Stimulated activated naive CD4-positive, alpha-beta T cell (primary cell): ENCODE measurements at places on chromosomes 6 and 20.

GRCh38 chr20:40488401-40488800 lies 200.6 kb downstream of the MAFB start:
- no peak for DNase-seq

DNA sequence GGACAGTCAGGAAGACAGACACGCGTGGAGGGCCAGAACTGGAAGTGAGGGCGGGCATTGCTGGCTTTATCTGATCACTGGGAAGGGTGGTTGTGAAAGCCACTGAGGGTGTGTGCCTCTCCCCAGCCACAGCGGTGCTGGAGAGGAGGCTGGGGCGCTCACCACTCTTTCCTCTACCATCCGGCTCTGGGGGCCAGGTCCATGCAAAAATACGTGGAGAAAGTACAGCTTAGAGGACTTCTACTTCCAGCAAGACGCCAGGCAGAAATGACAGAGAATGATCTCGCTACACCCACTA lies 148.8 kb upstream of the RPS6KA2 start:
- no peak for DNase-seq

GRCh38 chr6:152642578-152643375 lies 5.6 kb upstream of the SYNE1 start:
- no peak for DNase-seq

GRCh38 chr6:33824461-33825154 lies 20.8 kb upstream of the MLN start:
- DNase-seq: peak; percentile 8

GRCh38 chr6:158694913-158695312 lies 45.1 kb downstream of the SYTL3 start:
- DNase-seq: no peak

GRCh38 chr6:146913842-146914488 lies 290.3 kb upstream of the STXBP5 start:
- DNase-seq: no peak

- no peak for DNase-seq
Measured at GRCh38 chr6:8229915-8230756, 127.8 kb upstream of the EEF1E1 start.

GRCh38 chr6:90233994-90234393 lies 62.6 kb downstream of the BACH2 start:
- peak; percentile 91 for DNase-seq

GRCh38 chr20:32230707-32231106 lies 23.0 kb downstream of the POFUT1 start:
- DNase-seq: no peak

DNA sequence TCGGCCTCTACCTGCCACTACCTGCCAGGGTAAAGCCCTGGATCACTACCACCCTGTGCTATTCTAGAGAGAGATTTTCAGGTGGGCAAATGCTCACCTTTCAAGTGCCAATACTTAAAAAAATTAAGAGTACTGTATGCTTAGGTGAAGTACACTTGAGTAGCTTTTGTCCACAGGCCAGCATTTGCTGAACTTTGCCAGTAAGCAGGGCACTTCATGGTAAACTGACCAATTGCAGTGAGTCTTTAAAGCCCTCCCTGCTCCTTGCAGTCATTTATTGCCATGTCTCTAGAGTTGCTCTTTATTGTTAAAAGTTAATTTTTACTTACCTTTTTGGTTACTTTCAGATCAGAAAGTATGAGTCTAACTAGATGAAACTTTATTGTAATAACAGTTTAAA lies 58.5 kb downstream of the PLAGL1 start:
- no peak for DNase-seq

DNA sequence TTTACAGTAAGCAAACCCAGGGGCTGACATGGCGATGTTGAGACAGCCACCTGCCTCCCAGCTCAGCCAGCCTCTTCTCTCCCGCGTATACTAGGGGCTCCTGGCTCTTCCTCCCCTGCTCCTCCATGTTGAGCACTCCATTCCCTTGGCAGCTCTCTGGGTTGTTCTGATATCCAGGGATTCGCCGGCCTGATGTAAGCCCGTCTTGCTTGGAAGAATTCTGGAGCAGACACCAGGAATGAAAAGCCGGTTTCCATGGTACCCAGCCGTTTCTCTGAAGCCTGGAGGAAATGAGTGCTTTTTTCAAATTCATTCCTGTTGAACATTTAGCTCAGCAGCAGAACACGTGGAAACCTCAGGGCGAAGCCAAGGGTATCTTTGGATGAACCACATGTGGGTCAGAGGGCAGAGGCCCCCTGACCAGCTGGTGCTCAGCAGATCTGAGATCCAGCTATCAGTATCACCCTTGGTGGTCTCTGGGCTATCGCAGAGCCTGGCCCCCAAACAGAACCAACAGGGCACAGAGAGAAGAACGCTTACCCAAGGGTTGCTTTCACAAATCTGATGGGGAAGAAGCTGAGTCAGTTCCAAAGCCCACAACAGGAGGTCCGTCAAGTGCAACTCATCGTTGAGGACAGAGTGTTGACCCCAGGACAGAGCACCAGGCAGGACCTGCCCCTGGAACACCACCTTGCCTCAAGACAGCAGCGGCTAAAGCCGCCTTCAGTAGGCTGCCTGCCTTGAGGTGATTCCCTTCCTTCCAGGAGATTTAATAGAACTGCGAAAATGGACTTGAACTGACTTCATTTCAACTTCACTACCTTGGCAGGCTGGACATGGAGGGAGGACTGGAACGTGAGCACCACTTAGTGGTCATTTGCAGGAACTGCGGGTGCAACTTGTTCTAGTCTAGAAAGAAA lies 96.1 kb upstream of the RIN2 start:
- peak; percentile 99 for DNase-seq

DNA sequence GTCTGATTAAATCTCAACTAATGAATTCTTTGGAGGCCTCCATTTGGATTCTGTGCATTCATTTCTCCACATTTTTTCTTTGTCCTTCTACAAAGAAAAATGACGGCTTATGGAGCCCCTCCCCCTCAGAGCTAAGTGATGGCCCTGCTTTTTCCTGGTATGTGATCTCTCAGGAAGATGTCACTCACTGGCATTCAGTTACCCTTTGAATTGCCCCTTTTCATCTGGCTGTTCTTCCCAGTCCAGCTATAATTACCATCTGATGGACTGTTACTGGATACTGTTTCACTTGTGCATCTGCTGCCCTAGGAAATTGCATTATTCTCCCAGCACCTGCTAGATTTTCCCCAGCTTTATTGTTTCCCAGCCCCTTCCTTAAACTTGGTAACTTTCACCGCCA lies 151.9 kb downstream of the CFAP61 start:
- DNase-seq: no peak

DNA sequence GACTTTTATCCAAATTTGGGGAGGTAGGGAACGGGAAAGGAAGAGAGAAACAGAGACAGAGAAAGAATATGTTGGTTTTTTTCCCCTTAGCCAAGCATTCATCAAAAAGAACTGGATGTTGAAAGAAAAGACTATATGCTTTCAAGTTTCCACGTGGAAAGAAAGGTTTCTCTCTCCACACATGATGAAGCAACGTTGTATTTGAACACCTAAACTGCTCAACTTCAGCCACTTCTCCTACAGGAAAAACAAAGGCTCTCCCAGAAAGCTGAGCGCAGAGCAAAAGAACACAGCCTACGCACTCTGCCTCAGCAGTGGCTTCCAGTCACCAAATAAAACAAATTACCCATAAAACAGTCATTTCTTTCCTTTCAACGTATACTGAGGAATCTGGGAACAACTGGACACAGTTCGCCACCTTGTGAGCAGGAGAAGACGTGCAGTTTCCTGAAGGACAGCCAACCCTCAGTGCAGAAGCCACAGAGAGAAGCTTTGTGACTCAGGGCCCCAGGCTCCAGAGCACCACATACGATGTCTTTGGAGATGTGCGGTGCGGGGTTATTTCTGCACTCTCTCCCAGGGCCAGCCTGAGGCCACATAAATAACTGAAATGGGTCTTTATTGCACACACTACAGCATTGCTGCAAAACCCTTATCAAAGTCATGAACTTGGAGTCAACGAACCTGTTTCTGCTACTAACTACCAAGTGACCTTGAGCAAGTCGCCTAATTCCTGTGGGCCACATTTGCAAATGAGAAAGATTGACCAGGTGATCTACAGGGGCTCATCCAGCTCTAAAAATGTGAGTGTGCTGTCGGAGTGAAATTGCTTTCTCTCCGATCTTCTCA lies 10.1 kb downstream of the IL17F start:
- DNase-seq: no peak

- no peak for DNase-seq
Measured at GRCh38 chr6:138492871-138493270, 6.4 kb downstream of the NHSL1 start.

DNA sequence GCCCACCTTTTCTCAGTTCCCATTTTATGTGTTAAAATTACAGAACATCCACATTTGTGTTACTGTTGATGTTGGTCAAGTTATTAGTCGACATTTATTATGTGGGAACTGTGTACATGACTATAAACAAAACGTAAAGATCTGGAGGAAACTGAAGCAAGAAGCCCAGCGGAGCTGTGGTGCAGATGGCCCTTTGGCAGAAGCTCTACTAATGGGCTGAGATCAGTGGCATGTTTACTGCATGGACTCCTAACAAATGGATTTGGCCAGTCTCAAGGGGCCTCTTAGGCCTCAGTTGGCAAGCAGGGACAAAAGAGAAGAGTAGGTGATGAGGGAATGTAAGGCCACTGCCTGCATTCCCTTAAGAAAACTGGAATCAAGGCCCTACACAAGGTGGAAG lies 282.1 kb upstream of the TCF21 start:
- no peak for DNase-seq

DNA sequence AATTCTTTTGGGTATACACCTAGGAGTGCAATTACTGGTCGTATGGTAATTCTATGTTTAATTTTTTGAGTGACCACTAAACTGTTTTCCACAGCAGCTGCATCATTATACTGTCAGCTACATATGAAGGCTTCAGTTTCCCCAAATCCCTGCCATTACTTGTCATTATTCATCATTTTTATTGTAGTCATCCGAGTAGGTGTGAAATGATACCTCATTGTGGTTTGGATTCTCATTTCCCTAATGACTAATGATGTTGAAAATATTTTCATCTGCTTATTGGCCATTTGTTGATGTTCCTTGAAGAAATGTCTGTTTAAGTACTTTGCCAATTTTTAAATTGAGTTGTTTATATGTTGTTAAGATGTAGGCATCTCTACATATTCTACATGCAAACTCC lies 633.6 kb upstream of the IMPG1 start:
- no peak for DNase-seq

- DNase-seq: peak; percentile 13
Measured at GRCh38 chr6:12037798-12038197, 25.7 kb downstream of the HIVEP1 start.

GRCh38 chr6:19333936-19334335 lies 503.2 kb upstream of the ID4 start:
- DNase-seq: no peak

- no peak for DNase-seq
Measured at GRCh38 chr6:34238585-34239499, 2.2 kb downstream of the HMGA1 start.

- no peak for DNase-seq
Measured at GRCh38 chr6:87261534-87261933, 60.9 kb upstream of the SMIM8 start.

DNA sequence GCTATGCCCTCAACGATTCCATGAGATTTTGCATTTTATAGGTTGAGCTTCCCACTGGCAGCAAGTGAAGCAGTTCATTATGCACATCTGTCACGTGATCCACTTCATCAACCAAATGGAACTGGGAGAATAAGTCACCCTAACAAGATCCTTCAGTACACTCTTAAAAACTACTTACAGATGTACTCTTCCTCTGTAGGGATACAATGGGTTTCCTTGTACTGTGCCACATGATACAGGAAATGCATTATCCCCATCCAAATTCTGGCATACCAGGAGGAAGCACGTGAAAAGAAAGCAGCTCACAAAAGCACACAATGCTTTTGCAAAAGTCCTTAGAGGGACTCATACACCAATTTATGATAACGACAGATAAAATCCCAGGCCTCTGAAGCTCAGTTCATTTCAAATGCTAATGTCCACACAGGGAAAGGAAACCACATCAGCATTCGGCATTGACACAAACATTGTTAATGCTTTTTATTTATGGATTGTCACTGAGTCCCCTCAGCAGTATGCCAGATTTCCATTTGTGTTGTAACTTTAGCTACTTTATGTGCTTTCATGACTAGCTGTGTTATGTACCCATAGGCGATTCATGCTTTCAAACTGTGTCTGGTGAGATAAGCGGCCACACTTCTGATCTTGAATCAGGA lies 58.1 kb upstream of the REV3L start:
- DNase-seq: no peak

DNA sequence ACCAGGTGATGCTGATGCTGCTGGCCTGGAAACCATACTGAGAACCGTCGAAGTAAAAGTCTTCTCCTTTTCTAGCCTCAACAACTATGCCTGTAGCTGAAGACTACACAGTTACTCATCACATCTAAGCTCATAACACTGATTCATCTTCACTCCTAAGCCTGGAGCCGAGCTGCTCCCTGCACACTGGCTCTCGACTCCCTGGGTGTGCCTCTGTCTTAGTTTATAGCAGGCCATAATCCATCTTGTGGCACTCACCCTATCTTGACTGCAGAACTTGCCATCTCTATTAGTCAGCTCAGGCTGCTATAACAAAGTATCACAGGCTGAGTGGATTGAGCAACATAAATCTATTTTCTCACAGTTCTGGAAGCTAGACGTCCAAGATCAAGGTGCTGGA lies 191.0 kb downstream of the UNC5CL start:
- no peak for DNase-seq

- no peak for DNase-seq
Measured at GRCh38 chr20:40687384-40688128, 1.5 kb downstream of the MAFB start.

GRCh38 chr6:11366183-11366933 lies 133.9 kb upstream of the NEDD9 start:
- DNase-seq: no peak

DNA sequence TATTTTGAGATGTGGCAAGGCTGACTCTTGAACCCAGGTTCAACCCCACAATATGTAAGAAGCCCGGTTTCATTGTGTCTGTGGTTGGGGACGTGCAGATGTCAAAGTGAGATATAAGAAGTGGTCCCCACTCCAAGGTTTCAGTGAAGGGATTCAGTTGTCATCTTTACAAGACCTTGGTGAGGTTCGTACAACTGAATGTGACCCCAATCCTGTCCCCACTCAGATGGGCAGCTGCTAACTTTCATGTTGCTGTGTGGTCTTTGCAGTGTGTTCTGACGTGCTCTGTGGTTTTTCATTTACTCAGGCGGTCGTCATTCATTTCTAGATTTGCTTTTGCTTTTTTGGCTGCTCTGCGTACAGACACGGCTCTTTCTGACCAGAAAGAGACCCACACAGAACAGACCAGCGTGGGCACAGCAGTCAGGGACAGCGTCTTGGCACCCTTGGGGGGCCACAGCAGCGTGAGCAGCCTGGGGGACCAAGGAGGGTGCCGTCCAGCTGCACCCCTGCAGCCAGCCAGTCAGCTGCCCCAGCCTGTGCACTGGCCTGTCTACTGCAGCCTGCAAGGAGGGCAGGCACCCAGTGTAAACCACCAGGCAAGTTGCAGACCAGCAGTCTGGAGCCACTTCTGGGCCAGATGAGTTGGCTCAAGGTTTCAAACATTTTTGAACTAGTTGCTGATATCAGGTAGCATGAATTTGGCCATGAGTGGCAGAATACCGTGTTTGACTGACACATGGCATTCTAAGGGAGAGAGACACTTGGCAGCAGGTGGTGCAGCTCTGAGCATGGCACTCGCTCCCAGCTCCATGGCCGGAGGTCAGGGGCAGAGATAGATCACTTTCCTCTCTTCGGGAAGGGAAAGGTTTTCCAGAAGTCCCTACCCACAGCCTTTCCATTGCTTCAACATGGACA lies 49.4 kb upstream of the IRF4 start:
- DNase-seq: no peak

GRCh38 chr20:63556873-63557478 lies 3.0 kb downstream of the FNDC11 start:
- DNase-seq: no peak
